ENCODE measurements at places on chromosomes 7 and 10.

- DNase-seq: no peak
These were observed 1.3 kb downstream of the AMPH start for GRCh38 chr7:38629651-38630510.

GRCh38 chr7:107304063-107304462, 135.3 kb downstream of the HBP1 start:
- DNase-seq: no peak

GRCh38 chr7:155274633-155275355, 22.9 kb upstream of the INSIG1 start:
- no peak for DNase-seq

GRCh38 chr7:43166686-43167085, 54.2 kb downstream of the HECW1 start:
- no peak for DNase-seq

GRCh38 chr7:44639671-44640321, 33.4 kb downstream of the OGDH start:
- peak; percentile 92 for DNase-seq

GRCh38 chr7:91778416-91778815, 102.1 kb downstream of the MTERF1 start:
- no peak for DNase-seq

DNA sequence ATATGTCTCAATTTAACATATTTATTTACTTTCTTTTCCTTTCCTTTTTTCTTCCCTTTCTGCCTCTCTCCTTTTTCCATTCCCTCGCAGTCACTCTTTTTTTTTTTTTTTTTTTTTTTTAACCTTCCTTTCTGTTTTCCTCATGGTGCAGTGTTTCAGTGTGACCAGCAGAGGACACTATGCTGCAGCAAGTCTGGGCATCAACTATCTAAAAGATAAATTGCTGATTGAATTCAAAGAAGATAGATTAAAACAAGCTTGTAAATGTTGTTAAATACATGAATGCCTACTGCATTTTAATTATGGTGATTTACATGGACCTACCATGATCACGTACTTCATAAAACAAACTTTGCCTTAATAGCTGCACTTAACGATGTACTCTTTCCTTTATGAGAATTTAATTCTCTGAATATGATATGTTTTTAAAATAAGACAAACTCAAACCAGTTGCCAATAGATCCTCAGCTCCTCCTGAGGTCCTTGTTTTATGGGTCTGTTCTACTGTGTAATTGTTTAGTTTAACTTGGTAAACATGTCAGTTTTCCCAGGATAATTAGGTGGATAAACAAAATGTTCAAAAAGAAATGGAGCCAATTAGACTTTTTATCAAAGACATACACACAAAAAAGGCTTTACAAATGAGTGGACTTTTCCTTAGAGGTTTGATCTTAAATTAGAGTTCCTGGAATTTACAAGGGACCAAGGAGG, 101.0 kb upstream of the AGR3 start:
- DNase-seq: peak; percentile 78

DNA sequence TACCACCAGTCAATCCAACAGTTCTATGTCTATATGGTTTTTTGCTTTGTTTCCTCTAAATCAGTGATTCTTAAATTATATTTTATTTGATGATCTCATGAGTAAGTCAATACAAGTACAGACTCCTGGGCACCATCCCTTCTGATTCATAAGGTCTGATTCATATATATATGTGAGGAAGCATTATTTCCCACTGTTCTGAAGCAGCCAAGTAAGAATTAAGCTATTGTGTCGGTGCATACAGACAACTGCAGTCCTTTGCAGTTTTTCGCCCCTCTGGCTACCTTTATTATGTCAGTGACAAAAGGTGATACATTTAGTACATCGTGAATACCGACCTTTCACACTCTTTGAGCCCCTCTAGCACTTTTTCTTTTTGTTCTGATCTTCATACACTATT, 1079.6 kb upstream of the C7orf33 start:
- DNase-seq: peak; percentile 50

Measured in fibroblast of the aortic adventitia (primary cell).